ENCODE measurements at places on chromosomes 11 and 22.

DNA sequence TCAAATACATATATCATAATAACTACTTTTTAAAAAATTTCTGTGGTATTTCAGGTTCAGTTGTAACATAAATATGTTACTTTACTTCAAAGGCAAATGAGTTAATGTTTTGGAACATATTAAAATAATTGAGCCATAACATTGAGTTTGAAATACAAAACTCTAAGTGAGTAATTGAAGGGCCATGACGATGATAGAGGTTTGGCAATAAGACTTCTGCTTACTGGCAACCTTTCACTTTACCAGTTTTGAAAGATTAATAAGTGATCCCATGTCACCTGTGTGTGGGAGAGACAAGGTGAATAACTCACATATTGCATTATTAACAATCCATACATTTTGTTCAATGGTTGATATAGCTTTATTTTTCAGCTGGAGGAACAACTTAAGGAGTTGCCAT lies 144.4 kb downstream of the GRIA4 start:
- no peak for DNase-seq

DNA sequence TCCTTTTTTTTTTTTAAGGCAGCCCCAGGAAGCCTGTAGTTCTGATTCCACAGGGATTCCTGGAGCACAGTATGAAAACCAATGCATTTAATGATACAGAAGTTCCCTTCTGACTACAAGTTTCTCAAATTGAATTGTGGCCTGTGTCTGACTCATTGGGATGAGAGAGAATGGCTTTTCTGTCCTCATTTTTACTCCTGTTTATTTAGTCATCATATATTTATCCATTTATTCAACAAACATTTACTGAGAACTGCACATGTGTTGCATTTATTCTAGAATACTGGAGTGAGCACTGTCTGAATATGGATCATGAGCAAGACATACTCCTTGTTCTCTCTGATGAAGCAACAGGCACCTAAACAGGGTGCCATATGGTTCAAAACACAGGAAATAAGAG lies 231.2 kb downstream of the NTM start:
- DNase-seq, result no peak

DNA sequence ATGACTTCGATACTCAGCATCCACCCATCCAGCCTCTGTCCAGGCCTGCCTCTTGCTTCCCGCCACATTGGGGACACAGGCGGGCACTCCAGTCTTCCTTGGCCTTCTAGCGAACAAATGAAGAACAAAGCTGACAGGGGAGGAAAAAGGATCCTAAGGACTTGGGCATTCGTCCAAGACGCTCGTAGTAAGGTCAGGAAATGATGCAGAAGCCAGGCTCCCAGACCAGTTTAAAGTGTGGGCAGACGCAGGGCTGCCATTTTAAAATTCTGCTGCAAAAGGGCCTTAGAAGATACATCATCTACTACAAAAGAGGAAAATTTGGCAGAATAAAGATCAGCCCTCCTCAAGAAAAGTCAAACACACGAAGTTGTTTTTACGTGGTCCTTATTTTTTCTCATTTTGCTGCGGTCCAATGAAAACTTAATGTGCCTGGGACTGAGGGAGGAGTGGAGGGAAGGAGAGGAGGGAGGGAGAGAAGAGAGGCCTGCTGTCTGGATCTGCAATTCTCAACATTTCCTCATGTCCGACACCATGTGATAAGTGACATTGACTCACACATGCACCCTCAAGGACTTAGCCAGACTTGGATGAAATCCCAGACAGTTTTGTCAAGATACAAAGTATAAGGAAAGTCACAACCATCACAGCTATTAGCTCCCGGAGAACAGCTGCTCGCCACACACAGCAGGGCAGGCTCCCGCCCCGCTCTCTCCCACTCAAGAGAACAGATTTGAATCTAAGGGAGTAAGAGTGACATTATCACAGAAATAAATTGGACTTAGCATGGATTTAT lies 5.7 kb downstream of the DNAL4 start:
- no peak for DNase-seq

GRCh38 chr11:68903288-68904247 lies at the start of the genes IGHMBP2 and MRPL21:
Gene IGHMBP2, plus strand, starts transcription at chr11:68903891. Its CDS starts 62 bp downstream, at chr11:68903953.
Gene MRPL21, minus strand, starts transcription at chr11:68903832. Its CDS starts 22 bp downstream, at chr11:68903810.
- peak; percentile 85 for DNase-seq

GRCh38 chr11:65141896-65142494 lies 7.7 kb upstream of the SYVN1 start:
- DNase-seq, result no peak

DNA sequence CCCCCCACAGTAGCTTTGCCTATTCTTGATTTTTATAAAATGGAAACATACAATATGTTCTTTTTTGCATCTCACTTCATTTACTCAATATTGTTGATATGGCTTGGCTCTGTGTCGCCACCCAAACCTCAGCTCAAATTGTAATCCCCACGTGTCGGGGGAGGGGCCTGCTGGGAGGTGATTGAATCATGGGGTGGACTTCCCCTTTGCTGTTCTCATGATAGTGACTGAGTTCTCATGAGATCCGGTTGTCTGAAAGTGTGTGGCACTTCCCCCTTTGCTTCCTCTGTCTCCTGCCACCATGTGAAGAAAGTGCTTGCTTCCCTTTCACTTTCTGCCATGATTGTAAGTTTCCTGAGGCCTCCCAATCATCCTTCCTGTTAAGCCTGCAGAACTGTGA lies 431.3 kb downstream of the MN1 start:
- no peak for DNase-seq

GRCh38 chr11:73195191-73196007 lies 22.7 kb upstream of the P2RY2 start:
- no peak for DNase-seq

DNA sequence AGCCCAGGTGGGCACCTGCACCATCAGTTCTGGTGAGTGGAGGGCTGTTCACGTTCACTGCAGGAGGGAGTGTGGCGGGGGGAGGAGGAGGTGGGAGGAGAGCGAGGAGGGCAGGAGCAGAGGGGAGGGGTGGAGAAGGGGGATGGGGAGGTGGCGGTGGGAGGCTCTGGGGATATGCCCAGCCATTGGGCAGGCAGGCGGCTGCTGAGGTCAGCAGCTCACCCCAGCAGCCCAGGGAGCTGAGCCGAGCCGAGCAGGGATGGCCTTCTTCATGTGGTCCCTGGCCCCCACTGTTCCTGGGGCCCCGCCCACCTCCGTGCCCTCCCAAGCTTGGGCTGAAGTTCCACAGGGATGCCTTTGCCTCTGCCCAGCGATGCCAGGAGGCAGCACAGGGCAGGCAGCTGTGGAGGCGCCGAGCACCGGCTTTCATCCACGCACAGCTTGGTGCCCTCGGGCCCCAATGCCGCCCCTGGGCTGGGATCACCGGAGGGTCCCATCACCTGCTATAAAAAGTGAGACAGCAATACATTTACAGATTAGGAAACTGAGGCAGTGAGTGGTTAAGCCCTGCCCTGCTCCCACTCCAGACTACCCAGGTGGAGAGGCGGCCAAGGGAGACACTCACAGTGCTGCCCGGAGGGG lies 21.6 kb downstream of the RTN4R start:
- DNase-seq, result no peak

DNA sequence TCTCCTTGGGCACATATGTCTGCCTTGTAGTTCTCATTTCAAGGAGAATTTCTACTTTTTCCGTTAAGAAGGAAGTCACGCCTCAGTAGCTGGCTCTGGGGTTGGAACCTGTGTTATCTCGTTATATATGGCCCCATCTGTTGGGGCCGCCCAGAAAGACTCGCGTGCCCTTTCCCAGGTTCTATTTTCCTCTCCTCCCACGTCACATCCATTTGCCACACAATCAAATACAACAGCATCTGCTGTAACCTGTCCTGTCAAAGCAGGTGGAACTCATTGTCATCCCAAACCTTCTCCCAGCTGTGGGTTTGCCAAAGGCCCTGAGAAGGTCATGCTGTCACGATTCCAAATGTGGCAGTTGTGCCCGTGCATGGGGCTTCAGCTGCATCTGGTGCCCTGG lies 213.1 kb upstream of the ZBED5 start:
- no peak for DNase-seq

- DNase-seq, result no peak
These were observed 3.3 kb downstream of the A4GALT start for GRCh38 chr22:42717197-42717928.

- no peak for DNase-seq
These were observed 160.2 kb downstream of the KIRREL3 start for GRCh38 chr11:126840201-126840886.

- DNase-seq, result no peak
These were observed 16.1 kb downstream of the PKNOX2 start for GRCh38 chr11:125180413-125181305.

- no peak for DNase-seq
These were observed 81.9 kb downstream of the MN1 start for GRCh38 chr22:27719535-27720227.

DNA sequence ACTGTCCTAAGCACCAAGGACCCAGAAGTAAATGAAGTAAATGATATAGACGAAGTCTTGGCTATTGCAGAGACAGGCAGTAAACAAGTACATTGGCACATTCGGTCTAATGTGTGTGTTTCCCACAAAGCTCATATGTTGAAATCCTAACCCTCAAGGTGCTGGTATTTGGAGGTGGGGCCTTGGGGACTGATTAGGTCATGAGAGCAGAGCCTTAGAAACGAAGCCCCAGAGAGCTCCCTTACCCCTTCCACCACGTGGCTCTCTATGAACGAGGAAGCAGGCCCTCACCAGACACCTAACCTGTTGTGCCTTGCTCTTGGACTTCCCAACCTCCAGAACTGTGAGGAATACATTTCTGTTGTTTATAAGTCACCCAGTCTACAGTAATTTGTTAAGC lies 14.9 kb downstream of the CLMP start:
- no peak for DNase-seq

DNA sequence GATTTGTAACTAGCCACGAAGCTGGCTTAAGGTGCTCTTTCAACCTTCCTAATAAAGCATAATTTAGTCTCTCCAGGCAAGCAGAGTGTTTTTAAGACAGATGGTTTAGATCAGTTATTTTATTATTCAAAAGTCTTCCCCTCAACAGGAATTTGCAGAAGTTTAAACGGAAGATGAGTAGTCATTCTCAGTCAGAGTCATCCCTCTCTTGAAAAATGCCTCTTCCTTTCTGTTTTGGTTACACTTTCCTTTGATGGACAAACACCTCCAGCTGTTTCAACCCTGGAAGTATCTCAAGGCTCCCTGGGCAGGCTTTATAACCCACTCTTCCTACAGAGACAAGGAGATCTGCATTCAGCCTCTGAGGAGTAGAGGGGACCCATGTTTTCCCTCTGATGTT lies 60.3 kb upstream of the POU2AF2 start:
- no peak for DNase-seq

DNA sequence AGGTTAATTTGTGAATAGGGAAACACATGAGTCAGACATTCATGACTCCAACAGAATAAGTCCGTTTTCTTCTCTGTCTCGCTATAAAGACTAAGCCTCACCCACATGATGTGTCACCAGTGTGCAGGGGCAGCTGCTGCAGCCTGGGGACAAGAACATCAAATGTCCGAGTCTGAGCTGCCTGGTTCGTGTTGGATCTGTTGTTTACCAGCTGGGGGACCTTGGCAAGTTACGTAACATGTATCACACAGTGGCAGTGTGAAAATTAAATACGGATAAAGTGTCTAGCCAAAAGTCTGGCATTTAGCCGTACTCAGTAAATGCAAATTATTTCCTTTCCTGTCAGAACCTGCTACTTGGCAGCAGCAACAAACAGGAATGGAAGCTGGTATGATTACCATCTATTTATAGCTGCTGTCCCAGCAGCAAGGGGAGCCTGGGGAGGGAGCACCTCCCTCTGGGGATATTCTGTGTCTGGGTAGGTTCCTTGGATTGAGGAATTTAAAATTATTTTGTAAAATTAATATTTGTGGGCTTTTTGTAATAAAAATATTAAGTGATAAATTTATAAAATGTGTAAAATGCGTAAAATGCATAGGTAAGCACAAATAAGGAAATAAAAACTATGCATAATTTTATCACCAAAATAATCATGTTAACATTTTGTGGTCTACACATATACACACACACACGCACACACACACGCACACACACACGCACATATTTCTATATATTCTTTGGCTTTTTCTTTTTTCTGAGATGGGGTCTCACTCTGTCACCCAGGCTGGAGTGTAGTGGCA lies 1.3 kb upstream of the CLDN25 start:
- DNase-seq, result no peak

- no peak for DNase-seq
These were observed 74.2 kb downstream of the NOX4 start for GRCh38 chr11:89416961-89417360.

DNA sequence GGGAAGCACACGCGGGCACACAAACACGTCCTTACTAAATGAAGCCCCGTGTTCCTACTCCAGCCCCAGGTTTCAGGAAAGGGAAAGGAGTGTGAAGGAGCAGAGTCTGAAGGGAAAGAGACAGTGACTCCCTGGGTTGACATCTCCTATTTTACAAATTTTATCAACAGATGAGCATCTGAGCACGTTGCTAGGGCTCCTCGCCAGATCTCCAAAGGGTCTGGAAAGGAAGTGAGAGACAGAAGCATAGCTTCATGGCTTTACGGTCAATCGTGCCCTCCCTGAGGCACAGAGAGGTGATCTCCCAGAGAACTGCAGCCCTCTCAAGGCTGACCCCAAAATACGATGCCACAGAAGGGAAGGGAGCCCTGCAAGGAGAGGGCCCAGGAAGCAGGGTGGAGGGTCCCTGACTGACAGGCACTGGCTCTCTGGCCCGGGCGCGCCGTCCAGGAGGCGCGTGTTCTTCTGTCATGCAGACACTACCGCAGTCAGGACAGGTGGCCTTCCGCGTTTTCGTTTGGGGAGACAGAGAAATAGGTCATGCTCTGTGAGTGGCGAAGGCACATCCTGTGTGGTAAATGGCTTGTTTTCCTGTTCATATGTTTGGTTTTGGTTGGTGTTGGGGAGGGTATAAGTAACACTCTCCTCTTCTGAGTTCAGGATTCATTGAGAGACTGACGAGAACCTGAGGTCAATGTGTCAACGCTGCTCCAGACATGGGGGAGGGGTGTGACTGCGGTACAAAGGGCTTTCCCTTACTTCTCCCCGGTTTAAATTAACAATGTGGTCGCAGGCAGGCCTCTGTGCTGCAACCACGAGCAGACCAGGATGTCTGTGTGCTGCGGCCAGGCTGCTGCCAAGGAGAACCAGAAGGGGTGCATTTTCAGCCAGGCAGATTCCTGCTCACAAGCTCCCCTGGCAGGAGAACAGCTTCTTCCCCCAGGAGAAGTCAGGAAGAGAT lies 813.3 kb downstream of the OPCML start:
- peak; percentile 41 for DNase-seq

- DNase-seq, result no peak
These were observed 97.7 kb upstream of the TOP3B start for GRCh38 chr22:22080270-22080669.

- DNase-seq, result no peak
These were observed 66.2 kb downstream of the CCDC81 start for GRCh38 chr11:86440843-86441242.

GRCh38 chr11:68342459-68343158 lies 30.2 kb downstream of the LRP5 start:
- no peak for DNase-seq
